ELR (cell line): ENCODE measurements at places on chromosomes 4 and X.

GRCh38 chr4:45795135-45795534 lies 328.7 kb downstream of the GABRG1 start:
- no peak for DNase-seq

DNA sequence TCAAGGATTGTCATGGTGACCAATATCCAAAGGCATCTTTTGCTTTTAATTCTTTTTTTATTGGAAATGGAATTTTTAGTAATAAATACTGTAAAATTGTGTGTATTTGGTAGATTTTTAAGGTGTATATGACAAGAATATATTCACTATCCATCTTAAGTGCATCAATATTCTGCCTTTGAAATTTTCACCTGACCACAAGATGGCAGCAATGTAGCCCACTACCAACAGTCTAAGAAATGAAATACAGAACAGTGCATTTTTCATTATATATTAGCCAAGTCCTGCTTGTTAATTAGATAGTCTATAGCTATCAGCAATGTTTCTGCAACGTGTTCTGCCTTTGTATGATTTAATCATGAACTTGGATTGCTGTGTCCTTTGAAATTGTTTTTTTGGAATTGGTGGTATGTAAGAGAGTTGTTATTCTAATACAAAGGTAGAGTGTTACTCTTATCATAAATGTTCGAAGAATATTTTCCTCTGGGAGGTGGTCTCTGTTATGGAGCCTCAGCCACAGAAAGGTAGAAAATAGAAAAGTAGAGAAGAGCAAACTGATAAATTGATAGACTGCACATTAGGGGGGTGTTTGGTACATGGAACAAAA lies 38.2 kb downstream of the HPGDS start:
- peak; percentile 46 for DNase-seq

DNA sequence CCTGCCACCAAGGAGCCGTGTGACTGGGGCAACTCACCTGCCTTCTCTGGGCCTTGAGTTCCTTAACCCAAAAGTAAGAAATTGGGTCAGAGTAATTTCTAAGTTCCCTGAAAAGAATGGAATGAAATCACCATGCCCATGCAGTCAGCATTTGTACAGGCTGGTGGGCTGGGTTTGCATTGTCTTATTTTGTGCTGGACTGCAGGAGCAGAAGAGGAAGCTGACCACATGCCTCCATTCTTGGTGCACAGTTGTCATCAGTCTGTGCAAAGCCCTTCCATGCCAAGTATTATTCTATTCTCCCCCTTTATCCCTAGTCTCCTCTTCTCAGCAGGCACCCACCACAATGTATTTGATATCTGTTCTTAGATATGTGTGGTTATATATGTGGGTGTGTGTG lies 56.3 kb downstream of the FHDC1 start:
- DNase-seq: no peak

DNA sequence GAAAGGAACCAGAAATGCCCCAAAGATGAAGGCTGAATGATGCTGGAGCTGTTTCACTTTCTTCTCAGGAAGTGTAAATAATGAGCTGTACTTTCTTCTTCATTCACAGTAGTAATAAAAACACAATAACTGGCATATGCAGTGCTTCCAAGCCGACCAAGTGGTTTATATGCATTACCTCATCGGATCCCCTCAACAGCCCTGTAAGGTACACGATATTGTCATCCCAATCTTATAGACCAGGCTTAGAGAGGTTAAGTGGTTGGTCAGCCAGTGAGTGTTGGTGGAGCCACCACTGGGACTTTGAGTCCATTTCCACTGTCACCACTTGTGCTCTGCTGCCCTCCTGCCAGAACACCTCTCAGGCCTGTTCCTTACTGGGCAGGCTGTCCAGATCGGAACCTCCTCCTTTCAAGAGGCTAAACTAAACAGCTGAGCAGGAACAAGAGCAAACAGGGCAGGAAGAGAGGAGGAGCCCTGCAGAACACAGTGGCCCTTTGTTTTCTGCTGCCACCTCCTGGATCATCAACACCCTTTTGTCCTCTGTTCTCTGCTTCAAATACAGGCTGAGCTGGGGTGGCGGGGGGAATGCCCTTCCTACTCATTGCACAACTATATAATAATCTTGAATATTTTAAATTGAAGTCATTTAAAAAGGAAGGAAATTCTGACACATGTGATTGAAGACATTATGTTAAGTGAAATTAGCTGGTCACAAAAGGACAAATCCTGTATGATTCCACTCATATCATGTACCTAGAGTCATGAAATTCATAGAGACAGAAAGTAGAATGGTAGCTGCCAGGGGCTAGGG lies 112.5 kb upstream of the ATP6AP2 start:
- peak; percentile 40 for DNase-seq

- DNase-seq: peak; percentile 35
These were observed 488 bp downstream of the NAP1L5 start for GRCh38 chr4:88697141-88697540.
